ENCODE measurements at places on chromosomes 13 and 19.

DNA sequence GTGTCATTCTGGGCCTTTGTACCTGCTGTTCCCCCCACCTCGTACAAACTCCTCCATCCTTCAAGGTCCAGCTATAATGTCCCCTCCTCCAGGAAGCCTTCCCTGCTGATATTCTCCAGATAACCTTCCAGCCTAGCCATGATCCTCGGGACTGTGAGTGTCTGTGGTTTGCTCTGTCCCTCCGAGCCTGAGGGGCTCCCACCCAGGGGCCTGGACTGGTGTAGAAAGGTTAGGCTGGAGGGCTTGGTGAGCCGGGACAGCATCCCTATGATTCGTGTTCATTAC is 2.9 kb upstream of the COMP start:
- ATAC-seq = no peak

- ATAC-seq = no peak
These were observed 11.9 kb upstream of the DHRS12 start for GRCh38 chr13:51815848-51816247.

GRCh38 chr19:15469513-15470297 is 5.4 kb upstream of the RASAL3 start:
- no peak for ATAC-seq

DNA sequence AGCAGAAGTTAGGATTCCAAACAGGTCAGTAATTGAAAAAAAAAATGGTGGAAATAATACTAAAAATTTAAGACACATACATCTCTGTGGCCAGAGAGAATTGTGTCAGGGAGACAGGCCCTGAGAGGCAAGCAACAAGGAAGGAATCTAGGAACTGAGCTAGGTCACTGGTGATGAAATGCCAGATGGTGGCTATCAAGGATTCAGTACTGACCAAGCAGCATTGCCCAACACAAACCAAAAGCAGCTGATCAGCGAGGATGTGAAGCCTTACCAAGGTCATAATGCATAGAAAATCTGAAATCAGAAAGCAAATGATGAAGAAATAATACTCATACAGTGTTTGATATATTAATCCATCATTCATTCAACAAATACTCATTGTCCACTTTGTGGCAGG is 905.0 kb downstream of the GPC5 start:
- ATAC-seq = no peak

GRCh38 chr13:40668335-40668734 is 1.9 kb upstream of the FOXO1 start:
- ATAC-seq = no peak

DNA sequence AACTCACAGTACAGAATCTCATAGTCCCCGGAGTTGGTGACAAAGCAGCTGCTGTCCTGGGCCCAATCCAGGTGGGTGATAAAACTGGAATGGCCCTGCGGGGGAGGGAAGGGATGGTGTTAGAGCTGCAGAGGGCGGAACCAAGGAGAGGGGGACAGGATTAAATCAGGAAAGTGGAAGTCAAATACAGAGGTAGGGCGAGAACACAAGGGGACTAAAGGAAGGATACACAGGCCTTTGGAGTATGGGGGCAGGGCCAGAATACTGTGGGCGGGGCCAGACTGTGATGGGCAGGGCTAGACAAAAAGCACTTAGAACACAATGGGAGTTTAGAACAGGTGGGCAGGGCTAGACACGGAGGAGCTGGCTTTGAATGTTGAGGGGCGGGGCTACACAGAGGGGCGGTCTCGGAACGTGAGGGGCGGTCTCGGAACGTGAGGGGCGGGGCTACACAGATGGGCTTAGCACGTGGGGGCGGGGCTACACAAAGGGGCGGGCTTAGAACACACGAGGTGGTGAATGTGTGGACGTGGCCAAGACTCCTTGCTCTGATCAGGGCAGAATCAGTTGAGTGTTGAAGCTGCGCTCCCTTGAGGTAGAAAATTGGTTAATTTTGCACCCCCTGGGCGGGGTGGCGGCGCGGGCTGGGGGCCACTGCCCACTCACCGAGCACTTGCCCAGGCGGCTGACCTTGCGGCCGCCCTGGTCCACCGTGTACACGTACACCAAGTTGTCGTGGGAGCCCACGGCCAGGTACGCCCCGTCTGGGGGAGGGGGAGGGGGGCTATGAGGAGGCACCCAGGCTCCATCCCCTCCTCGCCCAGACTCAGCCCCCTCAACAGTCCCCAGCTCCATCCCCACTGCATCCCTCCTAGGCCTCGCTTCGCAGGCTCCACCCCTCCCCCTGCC is 14.0 kb upstream of the GPR4 start:
- peak; percentile 59 for ATAC-seq

DNA sequence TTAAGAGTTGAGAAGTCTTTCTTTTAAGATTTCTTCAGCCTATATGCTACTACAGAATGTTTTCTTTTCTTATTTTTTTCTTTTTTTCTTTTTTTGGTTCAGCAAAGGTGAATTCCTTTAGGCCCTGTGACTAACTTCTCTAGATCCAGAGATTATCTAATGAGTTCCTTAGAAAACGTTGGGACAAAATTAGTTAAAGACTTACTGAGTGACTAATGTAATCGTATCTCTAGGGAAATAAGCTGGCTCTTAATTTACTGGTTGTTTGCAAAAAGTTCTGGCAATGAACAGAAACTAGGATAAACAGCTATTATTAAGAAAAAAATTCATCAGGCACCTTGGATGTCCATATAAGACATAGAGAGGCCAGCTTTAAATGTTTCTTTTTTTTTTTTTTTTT is 30.7 kb upstream of the CSNK1A1L start:
- ATAC-seq = no peak

DNA sequence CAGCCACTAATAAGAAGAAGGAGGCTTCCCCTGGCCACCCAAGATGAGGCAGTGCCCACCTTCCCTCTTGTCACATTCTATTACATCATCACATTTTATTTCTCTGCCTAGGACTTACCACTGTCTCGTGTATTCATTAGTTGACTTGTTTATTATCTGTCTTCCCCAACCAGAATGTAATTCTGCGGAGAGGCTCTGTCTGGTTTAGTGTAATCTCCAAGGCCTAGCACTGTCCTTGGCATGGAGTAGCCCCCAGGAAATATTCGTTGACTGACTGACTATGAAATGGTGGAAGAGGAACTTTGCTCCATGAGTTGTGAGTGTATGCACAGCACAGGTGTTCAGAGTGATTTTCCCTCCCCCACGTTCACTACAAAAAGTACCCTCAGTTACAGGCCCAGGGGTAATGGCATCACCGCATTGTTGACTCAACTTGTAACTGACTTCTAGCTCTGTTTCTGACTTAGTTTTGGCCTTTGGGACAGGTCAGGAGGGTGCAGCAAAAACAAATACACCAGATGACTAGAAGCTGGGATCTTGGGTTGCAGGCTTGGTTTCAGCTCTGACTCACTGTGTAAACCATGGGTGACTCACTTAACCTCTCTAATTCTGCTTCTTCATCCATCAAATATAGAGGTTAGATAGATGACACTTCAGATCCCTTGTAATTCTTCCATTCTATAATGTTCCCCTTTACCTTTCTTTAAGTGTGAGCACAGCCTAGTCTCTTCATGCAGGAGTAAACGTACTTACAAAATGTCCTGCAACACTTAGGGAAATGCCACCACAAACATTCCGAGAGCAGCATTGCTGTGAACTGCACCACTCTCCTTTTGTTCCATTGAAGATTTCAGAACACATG is 229.7 kb downstream of the KCNRG start:
- ATAC-seq = peak; percentile 93

DNA sequence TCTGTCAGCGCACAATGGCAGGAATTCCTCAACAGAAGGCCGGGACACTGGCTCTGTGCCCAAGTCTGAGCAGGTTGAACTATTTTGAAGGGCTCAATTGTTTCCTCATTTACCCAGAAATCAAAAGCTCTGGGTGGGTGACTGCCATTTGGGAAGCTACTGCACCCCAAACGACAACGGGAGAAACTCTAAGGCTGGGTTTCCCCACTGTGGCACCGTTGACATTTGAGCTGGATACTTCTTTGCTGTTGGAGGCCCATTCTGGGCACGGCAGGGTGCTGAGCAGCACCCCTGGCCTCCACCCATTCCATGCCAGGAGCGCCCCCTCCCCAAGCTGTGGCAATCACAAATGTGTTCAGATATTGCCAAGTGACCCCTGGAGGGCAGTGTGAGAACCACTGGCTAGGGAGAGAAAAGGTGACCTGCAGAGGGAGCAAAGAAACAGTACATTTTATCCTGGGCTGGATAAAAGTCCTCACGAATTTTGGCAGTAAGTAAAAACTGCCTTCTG is 62.5 kb downstream of the RFX2 start:
- ATAC-seq = no peak

GRCh38 chr19:45168767-45169351 is 8.1 kb upstream of the NKPD1 start:
- no peak for ATAC-seq

- ATAC-seq = no peak
These were observed 91.8 kb upstream of the OBI1 start for GRCh38 chr13:78750735-78751134.

DNA sequence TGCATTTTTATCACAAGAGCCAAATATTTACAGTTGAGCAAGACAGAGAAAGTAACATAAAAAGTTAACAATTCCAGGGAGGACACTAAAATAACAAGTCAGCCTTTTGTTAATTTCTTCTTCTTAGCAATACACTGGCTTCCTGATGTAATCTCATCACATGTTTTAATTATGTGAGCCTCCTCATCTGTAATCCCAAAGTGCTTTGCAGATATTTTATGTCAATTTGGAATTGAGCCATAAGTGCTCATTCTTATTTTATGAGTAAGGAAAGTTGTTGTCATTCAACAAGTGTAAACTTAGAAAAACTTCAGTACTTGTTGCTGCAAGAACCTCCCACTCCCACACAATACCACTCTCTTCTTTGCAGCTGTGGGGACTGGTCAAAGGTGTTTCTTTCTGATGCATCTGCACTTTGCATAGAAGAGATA is 223.6 kb downstream of the GPC6 start:
- no peak for ATAC-seq

GRCh38 chr13:28587174-28587540 is 71.8 kb upstream of the POMP start:
- ATAC-seq = no peak

DNA sequence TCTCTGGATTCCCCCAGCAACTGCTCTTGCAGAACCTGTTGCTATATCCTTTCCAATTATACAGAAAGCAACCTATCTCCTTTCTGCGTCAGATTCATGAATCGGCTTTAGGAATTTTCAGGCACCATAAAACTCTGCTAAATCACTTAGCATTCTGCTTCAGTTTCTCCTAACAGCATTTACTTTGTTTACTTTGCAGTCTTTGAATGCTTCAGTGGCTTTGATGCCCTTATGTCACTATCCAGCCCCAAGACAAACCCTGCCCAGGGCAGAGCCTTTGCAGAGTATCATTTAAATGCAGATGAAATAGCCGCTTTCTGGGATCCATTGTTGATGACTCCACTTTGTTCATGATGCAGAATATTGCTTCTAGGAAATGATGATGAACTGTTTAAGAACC is 43.1 kb downstream of the SLITRK1 start:
- no peak for ATAC-seq

DNA sequence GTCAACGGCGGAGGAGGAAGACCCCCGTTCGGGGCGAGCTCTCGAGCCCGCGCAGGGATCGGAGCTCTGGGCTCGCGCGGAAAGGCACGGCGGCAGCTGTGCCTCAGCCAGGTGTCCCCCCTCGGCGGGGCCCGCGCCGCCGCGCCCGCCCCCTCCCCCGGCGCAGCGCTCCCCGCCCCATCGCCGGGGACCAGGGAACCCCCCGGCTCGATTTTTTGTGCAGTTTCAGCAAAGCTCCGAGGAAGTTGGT is 110.0 kb downstream of the KCNRG start:
- peak; percentile 3 for ATAC-seq

DNA sequence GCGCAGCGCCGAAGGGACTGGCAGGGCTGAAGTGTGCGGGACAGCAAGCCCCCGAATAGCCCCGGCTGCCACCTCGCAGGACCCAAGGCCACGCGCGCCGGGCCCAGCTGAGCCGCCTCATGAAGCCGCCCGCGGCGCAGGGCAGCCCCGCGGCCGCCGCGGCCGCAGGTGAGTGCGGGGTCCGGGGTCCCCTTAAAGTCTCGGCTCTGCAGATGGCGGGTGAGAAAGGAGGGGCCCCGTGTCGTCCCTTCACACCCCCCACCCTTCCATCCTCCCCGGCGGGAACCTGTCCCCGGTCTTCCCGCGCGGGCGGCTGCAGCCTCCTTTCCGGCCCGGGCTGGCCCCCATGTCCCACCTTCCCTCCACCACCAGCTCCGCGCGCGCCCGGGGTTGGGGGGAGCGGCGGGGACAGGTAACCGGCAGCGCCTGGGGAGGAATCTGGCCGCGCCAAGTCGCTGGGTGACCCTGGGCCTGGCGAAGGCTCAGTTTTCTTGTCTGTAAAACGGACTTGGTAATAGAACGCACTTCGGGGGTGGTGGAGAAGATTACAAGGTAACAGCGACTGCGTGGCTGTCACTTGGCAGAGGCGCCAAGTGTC is 338 bp downstream of the RGCC start:
- ATAC-seq = peak; percentile 7

GRCh38 chr13:49020940-49021553 is 45.3 kb downstream of the FNDC3A start:
- ATAC-seq = peak; percentile 64

- peak; percentile 78 for ATAC-seq
These were observed 26.0 kb upstream of the ZNF331 start for GRCh38 chr19:53511933-53512374.

- ATAC-seq = no peak
These were observed 63.4 kb downstream of the TEX29 start for GRCh38 chr13:111383591-111384440.

GRCh38 chr13:97267418-97268059 is 45.4 kb downstream of the MBNL2 start:
- ATAC-seq = no peak

DNA sequence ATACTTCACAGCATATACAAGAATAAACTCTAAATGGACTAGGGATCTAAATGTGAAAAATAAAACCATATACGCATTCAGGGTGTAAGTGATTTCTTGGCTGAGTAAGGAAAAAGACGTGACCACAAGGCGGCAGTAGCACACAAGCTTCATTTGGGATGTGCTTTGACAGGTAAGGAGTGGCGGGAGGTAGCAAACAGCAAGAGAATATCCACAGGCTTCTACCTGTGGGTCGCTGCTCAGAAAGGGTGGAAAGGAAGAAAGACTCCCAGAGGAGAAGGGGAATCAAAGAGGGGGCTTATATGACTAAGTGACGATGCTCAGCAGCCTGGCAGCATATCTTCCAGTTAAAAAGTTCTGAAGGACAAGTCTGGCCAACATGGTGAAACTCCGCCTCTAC is 2.5 kb upstream of the ZNF121 start:
- ATAC-seq = peak; percentile 66

DNA sequence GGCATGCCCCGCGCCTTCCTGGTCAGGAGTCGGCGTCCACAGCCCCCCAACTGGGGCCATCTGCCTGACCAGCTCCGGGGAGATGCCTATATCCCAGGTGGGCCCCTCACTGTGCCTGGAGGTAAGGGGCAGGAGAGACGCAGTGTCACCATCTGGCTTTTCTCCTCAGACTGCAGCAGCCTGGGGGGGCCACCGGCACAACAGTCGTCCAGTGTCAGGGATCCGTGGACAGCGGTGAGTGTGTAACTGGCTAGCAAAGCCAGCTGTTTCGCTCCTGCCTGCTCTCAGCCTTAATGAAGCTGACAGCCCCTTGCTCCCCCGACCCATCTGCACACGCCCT is 227 bp downstream of the OVOL3 start:
- ATAC-seq = no peak
